ENCODE measurements at places on chromosomes 5 and 9.
A peak's percentile ranks its signal among the peaks of the same experiment; 100 is the strongest.

DNA sequence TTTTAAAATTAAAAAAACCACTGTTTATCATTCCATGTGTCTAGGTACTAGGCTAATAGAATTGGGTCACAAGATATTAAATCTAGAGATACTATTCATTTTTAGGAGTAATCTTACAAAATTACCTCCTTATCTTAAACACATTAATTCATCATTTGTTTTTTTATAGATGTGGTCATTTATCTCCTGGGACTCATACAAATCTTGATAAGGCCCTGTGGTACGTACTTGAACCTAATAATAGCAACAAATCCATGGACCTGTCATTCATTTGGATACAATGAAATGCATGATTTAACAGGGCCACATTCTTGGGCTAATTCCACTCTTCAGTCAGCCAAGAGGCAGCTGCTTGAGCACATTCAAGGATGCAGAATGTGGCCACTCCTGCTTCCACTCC is 66.4 kb upstream of the MARCHF11 start:
- no peak for DNase-seq

GRCh38 chr9:137136261-137136880 is 2.6 kb upstream of the GRIN1 start:
- no peak for DNase-seq

DNA sequence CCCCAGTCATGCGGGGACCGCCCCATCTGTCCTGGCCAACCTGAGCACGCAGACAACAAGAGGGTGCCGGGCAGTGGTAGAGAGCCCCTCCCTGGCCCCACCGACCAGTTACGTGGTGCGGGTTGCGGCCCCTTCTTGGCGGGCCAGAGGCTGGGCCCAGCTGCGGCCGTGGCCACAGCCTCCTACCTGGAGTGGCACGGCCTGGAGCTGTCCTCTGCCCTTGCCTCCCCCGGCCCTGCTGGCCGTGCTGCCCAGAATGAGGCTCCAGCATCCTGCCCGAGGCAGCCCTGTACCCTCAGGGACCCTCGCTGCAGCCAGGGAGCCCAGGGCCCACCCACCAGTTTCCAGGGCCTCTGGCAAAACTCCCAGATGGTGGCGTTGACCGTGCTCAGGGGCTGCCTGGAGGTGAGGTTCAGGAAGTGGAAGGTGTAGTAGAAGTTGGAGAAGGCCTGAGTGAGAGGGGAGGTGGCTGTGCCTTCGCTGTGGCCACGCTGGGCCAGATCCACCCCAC is 5.7 kb downstream of the ENTPD8 start:
- DNase-seq, result no peak

DNA sequence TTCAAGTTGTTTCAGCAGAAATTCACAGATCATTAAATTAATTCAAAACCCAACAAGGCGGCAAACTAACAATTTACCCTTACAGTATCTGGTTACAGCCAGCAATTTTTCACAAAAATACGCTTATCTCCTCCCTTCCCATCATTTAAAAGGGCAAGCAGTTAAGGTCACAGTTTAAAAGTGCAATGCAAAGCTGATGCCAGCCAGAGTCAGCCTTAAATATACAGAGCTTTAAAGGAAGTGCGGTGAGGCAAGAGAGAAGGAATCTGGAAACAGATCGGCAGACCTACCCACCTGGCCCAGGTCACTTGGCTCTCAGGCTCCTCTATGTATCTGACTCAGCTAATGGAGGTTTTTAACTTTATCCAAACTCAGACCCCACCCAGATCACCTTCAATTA is 31.0 kb downstream of the EPB41L4A start:
- no peak for DNase-seq

DNA sequence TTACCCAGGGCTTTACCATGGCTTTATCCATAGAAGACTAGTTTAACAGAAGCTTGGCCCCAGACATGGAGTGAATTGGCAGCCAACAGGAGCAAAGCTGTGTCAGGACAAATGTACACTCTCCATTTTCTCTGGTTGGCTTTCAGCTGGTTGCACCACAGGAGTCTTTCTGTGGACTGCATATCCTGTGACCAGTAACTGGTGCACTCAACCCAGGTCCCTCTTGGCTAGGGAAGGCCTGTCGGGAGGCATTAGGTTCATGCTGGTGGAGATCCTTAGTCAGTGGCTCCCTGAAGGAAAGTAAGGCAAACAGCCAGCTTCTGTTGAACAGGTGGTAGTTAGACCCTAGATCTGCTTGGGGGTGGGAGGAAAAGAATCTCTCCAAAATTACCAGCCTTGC is 146.9 kb upstream of the TLX3 start:
- DNase-seq, result no peak

DNA sequence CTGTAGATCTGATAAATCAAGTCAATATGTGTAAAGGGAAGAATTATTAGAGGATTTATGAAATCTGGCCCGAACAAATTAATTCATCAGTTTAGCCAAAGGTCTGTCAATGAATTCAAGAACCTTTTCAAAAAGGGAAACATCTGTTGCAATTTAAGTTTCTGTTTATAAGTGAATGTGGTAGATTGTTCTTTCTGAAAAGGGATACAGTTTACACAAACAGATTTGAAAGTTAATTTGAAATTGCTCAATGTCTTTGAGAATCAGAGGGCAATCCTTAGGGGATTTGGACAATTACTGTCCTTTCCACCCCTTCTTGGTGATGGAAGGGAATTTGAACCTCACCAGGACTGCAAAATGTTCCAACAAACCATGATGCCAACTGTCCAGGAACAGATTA is 29.7 kb upstream of the ERCC6L2 start:
- DNase-seq, result no peak

DNA sequence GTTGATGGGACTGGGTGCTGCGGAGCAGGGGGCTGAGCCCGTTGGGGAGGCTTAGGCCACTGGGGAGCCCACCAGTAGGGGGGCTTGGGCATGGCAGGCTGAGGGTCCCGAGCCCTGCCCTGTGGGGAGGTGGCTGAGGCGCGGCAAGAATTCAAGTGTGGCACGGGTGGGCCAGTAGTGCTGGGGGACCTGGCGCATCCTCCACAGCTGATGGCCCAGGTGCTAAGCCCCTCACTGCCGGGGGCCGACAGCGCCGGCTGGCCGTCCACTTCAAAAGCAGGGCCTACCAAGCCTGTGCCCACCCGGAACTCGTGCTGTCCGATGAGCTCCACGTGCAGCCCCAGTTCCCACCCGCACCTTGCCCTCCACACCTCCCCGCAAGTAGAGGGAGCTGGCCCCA is 917.5 kb downstream of the TAF11L14 start:
- no peak for DNase-seq

GRCh38 chr5:154138701-154139100 is 51.8 kb upstream of the GALNT10 start:
- DNase-seq, result no peak

DNA sequence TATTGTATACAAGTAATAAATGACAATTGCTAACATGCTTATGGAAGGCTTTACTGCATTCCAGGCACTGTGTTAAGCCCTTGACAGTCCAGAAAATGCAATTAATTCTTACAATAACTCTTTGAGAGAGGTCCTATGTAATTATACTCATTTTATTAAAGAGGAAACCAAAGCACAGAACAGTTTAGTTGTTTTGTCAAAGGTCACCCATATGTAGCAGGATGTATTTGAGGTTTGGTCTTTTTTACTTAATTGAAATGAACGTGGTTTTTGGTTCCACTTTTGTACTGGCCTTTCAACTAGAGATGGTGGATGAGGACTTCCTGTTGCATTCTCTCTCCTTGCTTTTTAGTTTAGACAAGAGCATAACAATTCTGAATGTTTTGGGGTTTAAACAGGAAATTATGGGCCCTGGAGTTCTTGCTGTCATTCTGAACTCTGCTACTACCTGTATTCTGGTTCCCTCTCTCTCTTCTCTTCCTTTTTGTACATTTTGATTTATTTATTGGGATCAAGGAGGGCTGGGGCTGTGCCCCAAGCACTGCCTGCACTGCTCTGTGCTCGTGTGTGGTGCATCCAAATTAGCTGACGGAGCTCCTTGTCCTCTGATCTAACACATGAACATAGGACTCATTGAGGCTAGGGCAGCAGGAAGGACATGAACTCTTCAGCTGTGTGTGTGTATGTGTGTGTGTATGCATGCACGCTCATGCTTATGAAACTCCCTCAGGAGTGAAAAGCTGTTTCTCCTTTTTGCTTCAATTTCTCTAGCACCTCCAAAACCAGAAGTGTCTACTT is 47.4 kb downstream of the SLC28A3 start:
- DNase-seq, result peak; percentile 31

GRCh38 chr5:80860924-80861613 is 99.1 kb upstream of the RASGRF2 start:
- no peak for DNase-seq

- no peak for DNase-seq
These were observed 151.5 kb upstream of the DAPK1 start for GRCh38 chr9:87346061-87346665.
